ENCODE measurements at places on chromosomes 16 and 17.

DNA sequence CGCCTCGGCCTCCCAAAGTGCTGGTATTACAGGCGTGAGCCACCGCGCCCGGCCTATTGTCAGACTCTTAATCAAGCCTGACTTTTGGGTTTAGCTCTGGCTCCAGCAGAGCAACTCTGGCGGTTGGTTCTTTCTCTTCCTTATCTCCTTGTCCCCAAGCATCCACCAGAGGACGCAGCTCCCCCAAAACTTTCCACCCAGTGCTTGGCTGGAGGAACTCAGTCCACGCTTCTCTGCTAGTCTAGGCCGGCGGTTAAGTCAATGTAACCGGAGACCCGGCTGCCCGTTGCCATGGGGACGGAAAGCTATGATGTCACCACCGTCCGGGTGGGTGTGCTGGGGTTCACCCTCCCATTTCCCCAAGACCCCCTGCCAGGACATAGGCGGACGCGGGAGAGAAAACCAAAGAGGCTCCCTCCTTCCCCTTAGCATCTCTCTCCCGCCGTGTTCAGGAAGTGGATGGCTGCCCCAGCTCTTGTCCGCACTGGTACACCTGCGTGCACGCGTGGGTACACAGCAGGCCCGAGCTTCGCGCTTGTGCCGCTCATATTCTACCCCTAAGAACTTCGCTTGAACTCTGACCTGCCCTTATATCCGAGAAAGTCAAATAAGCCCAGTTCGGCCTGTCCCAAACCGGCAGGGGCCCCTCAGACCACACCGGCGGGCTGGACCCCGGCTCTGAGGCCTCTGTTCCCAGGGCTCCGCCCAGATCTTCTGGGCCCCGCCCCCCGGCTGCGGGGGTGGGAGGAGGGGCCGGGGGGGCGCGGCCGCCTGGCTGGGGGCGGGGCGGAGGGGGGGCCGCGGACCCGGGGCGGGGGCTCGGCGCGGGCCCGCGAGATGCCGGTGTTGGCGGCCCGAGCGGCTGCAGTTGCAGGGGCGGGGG lies at the start of gene RND2:
TSS of gene RND2 (plus strand) at position 825 of the 883 bp plus-strand sequence. CDS start 117 bp downstream, outside the sequence.
- peak; percentile 92 for DNase-seq

DNA sequence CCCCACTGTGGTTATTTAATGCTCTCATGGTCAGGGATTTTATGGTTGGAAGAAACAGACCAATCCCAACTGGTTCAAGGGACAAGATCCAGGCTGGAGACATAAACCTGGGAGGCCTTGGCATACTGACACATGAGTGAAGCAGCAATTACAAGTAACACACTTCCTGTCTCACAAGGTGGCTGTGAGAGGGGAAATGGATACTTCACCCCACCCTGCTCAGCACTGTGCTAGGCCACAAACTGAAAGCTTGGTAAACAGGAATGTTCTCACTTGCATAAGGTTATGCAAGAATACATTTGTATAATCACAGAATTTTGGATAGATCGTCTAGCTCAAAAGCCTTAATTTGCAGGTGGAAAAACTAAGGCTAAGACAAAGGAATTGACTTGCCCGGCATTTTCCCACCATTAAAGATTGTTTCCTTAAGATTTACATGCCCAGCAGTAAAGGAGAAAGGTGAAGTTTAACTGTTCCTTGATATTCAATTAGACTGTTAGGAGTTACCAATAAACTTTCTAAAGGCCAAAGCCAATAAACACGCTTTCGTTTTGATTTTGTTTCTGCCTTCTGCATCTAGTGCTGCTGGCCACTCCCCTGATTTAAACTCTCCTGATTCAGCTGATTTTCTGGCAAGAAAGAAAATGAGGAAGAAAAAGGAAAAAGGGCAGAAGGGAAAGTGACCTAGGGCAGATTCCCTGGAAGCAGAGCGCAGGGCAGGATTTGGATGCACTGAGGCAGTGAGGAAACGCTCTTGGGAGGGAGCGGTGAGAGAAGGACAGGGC lies 215.6 kb upstream of the CDH5 start:
- DNase-seq: no peak

- no peak for DNase-seq
These were observed 374.6 kb upstream of the ASIC2 start for GRCh38 chr17:33667671-33668070.

GRCh38 chr16:85994492-85995490 lies 95.8 kb downstream of the IRF8 start:
- peak; percentile 44 for DNase-seq

DNA sequence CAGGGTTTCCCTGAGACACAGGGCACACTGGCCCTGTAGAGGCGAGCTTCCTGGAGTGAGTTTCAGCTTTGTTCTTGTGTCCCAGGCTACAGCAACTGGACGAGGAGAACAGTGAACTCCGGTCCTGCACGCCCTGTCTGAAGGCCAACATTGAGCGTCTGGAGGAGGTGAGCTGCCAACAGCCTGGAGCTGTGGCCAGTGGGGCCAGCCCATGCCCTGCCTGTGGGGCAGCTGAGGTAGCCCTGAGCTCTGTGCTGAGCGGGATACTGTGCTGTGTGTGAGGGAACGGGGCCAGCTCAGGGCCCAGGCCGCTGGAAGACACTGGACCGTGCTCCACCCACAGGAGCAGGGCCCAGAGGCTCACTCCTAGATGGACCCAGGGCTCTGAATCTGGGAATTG lies 8.7 kb upstream of the CAPN15 start:
- no peak for DNase-seq

GRCh38 chr17:6668727-6669425 lies 17.3 kb downstream of the C17orf100 start:
- no peak for DNase-seq

All from left forelimb (tissue), 1 donor.